COLO829 (cell line): ENCODE measurements at places on chromosomes 1 and 21.

- no peak for DNase-seq
Measured at GRCh38 chr1:164510435-164510834, 48.5 kb upstream of the PBX1 start.

DNA sequence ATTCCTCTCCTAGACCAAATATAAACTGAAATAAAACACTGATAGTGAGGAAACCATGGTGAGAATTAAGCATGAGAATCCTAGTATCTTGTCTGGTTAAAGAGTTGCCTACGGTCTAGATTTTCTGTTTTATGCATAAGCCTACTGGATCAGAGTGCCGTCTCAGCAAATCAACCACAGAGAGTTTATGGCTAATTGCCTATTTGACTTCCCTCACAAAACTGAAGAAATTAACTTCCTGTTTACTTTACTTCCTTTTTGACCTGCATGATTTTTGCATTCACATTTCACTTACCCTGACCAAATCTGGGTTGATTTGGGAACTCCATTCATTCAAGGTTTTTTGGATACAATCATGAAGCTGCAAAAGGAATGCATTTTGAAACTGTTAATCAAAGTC, 5.0 kb downstream of the GCLM start:
- no peak for DNase-seq

DNA sequence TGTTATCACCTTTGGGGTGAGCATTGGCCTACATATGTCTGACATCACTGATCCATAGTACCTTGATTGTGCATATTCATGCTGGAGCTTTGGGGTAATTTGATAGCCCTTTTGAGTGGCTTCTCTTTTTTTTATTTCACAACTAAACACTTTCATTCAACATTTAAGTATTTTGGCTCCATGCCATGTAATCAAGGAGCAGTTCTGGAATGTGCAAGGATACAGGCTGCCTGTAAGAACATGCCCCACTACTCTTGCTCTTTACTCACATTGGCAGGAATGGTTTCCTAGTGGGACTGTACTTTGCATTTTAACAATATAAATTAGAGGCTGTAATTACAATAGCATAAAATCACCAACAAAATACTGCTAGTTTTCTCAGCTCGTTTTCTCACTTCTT, 300.7 kb upstream of the SPAG17 start:
- no peak for DNase-seq

- peak; percentile 69 for DNase-seq
Measured at GRCh38 chr1:1858382-1859086, 32.4 kb downstream of the GNB1 start.

DNA sequence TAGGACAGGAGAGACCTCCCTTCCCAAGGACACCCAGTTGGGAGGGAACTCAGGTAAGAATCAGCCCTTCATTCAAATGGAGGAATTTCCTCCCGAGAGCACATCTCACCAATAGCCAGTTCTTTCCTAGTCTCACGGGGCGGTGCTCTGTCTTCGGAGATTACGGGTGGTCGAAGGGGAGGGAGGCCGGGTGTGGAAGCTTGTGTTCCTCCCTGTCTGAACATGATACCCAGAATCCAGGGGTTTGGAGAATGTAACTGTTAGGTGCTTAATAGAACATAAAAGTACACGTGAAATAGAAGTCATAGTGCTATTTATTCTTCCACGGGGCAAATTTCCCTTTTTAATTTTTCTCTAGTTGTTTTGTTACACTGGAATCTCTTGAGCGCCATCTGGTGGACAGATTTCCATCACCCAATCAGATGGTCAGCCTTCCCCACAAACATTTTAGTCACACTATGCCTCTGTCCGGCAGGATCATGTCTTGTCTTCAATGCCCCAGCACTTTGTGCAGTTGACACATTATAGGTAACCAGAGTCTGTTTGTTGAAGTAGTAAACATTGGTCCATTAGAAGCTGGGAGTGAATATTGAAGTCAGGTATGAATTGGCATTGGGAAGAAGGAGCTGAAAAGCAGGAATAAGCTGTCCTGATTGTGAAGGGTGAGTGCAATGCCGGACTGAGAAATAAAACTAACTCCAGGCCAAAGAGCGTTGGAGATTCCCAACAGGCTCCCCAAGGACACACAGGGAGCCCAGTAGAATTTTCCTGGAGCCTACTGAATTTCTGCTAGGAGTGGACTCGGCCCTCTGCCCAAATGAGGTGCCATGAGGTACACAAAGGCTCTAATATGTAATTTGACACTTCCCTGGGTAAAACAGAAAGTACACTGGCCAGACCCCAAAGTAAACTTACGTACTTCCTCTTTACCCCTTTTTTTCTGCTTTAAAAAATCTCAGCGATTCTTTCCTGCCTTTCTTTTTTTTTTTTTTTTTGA, 27.6 kb upstream of the ZNF697 start:
- DNase-seq, result peak; percentile 80

DNA sequence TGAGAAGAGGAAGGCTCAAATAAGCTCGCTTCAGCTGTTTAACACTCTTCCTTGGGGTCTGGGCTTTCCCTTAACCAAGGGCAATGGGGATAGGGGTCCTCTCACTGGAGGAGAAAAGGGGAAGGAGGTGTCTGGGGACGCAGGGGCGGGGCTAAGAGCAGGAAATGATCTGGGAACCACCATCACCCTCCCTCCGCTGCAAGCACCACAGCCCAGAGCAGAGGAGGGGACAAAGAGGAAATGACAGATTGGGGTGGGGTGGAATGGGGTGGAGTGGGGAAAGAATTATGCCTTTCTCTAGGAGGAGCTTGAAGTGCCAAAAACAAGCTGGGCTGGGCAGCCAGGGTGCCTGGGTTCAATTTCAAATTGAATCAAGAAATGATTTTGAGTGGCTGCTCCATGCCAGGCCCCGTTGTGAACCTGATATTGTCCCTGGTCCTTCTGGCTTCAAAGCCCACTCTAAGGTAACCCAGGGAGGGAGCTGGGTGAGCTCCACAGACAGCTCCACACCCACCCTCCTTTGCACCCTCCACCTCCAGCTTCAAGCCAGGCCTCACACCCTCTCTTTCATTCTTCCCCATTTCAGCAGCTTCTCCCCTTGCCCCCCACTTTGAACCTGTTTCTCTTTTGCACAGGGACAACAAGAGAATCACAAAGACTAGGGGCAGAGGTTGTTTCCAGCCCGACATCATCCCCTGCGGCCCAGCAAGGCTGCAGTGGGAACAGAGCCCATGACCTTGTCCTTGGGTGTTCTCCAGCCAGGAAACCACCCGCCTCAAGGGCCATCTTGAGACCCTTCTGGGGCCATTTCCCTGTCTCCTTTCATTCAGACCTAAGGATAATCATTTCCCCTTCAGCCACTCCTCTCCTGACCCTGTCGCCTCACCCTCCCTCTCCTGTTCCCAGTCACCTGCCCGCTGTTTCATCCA, 1.1 kb downstream of the ARHGAP30 start:
- no peak for DNase-seq

DNA sequence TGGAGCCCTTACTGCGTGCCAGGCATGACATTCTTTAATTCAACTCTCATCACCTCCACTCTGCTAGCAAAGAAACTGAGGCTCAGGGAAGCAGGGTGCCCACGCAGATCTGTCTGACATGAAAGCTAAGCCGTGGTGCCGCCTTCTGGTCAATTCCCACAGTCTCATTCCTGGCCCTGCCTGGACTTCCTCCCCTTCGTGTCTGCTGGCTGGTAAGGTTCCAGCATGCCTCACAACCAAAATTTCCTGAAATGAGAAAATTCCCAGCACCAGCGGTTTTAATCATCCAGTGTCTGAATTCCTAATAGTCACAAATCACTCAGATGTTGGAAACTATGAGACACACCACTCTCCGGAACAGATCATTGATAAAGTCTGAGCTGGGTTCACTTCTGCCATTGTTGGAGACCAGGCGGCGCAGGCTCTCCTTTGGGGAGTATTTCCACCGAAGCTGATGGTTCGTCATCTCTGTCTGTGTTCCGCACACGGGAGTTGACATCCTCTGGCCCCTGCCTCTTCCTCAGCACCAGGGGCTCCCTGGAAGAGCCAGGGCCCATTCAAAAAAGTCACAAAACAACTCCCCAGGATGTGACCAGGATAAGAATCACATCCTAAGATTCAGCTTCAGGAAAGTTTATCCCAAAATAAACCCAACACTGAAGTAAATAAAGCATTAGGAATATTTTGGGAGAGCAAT, 167.7 kb downstream of the PLPP3 start:
- DNase-seq, result no peak

GRCh38 chr21:41579692-41580091, 71.7 kb upstream of the TMPRSS2 start:
- DNase-seq, result no peak

DNA sequence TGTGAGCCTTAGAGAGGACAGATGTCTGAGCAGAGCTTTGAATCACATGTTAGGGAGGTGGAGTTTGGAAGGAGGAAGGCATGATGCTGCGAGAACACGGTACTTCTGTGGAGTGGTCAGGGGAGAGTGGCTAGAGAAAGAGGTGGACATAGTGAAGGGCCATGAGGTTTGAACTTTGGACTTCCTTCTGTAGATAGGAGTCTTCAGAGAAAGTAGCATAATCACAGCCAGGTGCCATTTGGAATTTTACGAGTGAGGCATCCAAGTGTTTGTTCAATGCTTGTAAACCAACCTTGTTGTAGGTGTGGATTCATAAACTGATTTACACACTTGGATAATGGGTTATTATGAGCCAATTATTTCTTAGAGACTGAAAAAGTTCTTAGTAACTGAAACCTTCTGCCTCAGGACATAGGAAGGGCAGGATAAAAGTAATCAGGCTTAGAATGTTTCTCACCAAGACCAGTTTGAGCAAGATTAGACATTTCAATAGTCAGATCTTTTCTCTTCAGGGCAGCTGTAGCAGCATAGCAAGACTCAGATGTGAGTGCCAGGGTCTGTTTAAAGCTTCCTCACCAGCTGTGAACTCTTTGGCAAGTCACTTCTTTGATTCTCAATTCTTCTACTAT, 83.5 kb upstream of the HMCN1 start:
- DNase-seq, result no peak

- no peak for DNase-seq
Measured at GRCh38 chr1:161706113-161706481, 932 bp upstream of the FCRLA start.

- no peak for DNase-seq
Measured at GRCh38 chr21:32554832-32555638, 30.3 kb downstream of the TCP10L start.

- DNase-seq, result peak; percentile 60
Measured at GRCh38 chr1:207049974-207050391, 1.0 kb downstream of the YOD1 start.

GRCh38 chr1:191707288-191707687, 451.0 kb upstream of the RGS18 start:
- peak; percentile 45 for DNase-seq

GRCh38 chr1:186662752-186663151, 17.5 kb downstream of the PTGS2 start:
- no peak for DNase-seq

DNA sequence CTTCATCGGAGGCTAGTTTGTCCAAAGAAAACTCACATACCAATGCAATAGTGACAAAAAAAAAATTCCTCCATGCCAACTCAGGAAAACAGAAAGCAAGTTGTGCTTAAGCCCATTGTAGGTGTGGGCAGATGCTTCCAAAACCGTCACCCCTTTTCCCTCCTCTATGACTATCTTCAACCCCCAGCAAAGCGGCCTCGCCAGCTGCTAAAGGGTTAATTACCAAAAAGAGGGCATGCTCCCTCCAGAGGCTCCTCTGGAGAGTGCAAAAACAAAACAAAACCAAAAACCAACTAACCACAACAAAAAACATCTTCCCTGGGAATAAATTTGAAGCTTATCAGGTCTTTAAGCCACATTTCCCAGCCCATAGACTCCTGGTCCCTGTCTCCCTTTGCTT, 1.2 kb downstream of the LMOD1 start:
- DNase-seq, result no peak

- no peak for DNase-seq
Measured at GRCh38 chr1:93744299-93744988, 62.8 kb upstream of the BCAR3 start.

DNA sequence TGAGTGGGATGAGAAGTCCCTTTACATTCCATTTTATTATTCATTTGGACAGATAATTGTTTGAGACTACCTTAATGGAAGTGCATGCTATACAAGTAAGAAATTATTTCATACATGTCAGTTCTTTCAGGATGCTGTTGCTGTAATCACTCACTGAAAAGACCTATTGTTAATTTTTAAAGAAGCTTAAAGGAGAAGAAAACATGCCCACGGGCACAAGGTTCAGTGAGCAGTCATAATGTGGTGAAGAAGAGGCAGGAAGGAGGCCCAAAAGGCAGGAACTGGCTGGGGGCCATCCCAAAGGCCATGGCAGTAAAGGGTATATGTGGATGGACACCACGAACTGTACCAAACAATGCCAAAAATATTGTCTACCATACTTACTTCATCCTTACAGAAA, 206.0 kb downstream of the LYPLAL1 start:
- peak; percentile 56 for DNase-seq

DNA sequence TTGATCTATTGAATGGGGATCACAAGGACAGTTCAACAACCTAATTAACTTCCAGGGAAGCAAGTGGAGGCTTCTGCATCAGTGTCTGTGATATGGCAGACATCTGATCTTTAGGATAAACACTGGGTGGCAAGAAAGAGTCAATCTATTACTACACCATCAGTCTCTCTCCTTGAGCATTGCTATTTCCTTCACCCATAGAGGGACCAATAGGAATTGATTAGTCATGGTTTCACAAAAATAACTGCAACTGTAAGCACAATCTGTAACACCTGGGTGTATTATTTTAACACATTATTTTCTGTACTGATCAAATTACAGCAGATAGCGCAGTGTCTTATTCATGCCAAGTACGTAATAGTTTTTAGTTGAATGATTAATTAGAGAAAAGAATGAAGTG, 50.3 kb downstream of the USP24 start:
- no peak for DNase-seq

DNA sequence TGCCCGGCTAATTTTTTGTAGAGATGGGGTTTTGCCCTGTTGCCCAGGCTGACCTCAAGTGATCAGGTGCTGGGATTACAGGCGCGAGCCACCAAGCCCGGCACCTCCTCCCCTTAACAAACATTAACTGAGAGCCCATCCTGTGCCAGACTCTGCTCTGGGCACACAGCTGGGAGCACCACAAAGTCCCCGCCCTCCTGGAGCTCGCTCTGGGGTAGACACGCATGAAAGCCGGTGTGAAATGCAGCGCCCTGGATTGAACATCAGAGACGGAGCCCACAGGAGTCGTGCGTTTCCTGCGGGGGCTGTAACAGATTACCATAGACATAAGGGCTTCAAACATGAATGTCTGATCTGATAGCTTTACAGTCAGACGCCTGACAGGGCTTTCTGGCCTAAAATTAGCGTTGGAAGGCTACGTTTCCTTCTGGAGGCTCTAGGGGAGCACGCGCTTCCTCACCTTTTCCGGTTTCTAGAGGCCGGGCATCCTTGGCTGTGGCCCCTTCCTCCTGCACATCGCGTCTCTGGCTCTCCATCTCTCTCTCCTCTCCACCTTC, 14.3 kb downstream of the SLC27A3 start:
- DNase-seq, result no peak

DNA sequence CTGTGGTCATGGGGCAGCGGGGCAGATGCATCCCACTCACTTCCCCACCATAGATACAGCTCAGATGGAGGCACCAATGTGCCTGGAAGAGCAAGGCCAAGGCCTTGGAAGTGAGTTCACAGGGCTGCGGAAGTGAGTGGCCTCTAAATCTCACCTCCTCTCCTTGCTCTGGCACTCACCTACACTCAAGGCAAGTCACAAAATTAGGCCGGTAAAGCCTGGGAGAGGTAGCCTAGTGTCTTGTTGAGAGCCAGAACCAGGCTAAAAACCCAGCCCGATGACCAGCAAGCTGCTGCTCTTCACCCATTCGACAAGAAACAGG, 57.5 kb downstream of the SSBP3 start:
- DNase-seq, result no peak
